Uterine smooth muscle cell (primary cell): ENCODE measurements at places on chromosomes 16 and 17. TPM values are rescaled to one million over a fixed set of nuclear protein-coding genes. Genes with fewer than 3 reads are reported as not detected.

CMIP gene
- 5.5 and 10.1 TPM in 2 replicates for total RNA-seq

NOG gene
- 0.75 and 2.7 TPM in 2 replicates for total RNA-seq

ARHGAP44 gene
- total RNA-seq = 1.7 and 1.9 TPM in 2 replicates

GPR142 gene
- not detected in 2 replicates for total RNA-seq

CNTNAP4 gene
- not detected in 2 replicates for total RNA-seq

ITGB3 gene
- 27.8 and 43.0 TPM in 2 replicates for total RNA-seq

JPH3 gene
- not detected in 2 replicates for total RNA-seq

GUCY2D gene
- total RNA-seq = under 0.01 TPM in 2 replicates

TBCD gene
- total RNA-seq = 45.4 and 46.2 TPM in 2 replicates

EPOP gene
- total RNA-seq = 0.55 and 0.87 TPM in 2 replicates

ALOX12 gene
- total RNA-seq = 0.75 TPM in 1 of 2 replicates, not detected in the other

MYLK3 gene
- 0.11 and 0.37 TPM in 2 replicates for total RNA-seq

CD68 gene
- 12.8 and 16.2 TPM in 2 replicates for total RNA-seq

TEN1 gene
- 16.5 and 18.2 TPM in 2 replicates for total RNA-seq

FOXC2 gene
- 1.2 and 1.8 TPM in 2 replicates for total RNA-seq

PPM1D gene
- 6.1 and 6.7 TPM in 2 replicates for total RNA-seq

ABI3 gene
- 0.11 TPM in 1 of 2 replicates, not detected in the other for total RNA-seq

STXBP4 gene
- total RNA-seq = 11.8 and 13.9 TPM in 2 replicates

SIAH1 gene
- total RNA-seq = 33.5 and 41.5 TPM in 2 replicates

EPN3 gene
- total RNA-seq = under 0.01 TPM in 1 of 2 replicates, not detected in the other

AGRP gene
- total RNA-seq = not detected in 2 replicates

LGALS9C gene
- not detected in 2 replicates for total RNA-seq

TP53TG3F gene
- not detected in 2 replicates for total RNA-seq

ADORA2B gene
- total RNA-seq = 13.6 and 15.7 TPM in 2 replicates

CPNE7 gene
- 18.5 and 27.7 TPM in 2 replicates for total RNA-seq

CALB2 gene
- total RNA-seq = 0.22 and 0.50 TPM in 2 replicates

OR3A2 gene
- total RNA-seq = under 0.01 and 0.12 TPM in 2 replicates

RAB11FIP3 gene
- total RNA-seq = 18.4 and 23.0 TPM in 2 replicates
